ENCODE measurements at places on chromosomes 1 and 21.

GRCh38 chr1:168285971-168286927, 5.6 kb downstream of the TBX19 start:
- no peak for DNase-seq

- DNase-seq: no peak
Observed at GRCh38 chr1:27561124-27561899, 42.6 kb downstream of the AHDC1 start.

GRCh38 chr1:242842094-242842493, 317.6 kb upstream of the PLD5 start:
- DNase-seq: no peak

DNA sequence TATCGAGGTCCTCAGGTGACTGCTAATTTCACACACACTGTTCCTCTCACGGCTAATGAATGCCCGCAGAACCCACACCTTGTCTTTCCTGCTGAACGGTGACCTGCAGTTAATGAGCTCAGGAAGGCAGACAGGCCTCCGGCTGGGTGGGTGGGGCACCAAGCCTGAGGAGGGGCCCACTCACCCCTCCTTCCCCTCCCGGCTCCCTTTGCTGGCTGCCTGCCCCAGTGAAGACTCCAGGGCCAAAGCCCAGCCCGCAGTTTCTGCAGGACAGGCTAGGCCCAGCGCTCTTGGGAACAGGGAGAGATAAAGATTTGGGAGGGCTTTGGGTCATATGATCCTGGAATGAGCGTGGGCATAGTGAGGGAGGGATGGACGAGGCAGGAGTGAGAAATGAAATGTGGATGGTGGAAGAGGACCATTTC, 26.4 kb downstream of the FOXO6 start:
- DNase-seq: peak; percentile 95

GRCh38 chr1:67316918-67317317, 9.2 kb downstream of the IL12RB2 start:
- DNase-seq: no peak

DNA sequence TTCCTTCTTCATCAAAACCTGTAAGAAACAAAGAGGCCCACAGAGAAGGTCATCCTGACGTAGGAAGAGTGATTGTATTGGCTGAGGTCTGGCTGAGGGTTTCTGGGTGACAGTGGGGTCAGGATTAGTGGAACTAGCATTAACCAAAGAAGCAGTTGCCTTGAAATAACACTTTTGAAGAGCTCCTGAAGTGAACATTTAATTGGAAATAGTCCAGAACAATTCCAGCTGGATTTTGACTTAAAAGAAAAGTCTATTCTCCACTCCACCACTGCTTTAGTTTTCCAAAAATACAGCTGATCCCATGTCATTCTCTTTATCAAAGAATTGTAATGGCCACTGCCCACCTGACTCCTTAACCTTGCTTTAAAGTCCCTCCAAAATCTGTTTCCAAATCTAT, 27.7 kb downstream of the CASQ2 start:
- no peak for DNase-seq

- DNase-seq: no peak
Observed at GRCh38 chr1:196466166-196466565, 142.1 kb downstream of the KCNT2 start.

DNA sequence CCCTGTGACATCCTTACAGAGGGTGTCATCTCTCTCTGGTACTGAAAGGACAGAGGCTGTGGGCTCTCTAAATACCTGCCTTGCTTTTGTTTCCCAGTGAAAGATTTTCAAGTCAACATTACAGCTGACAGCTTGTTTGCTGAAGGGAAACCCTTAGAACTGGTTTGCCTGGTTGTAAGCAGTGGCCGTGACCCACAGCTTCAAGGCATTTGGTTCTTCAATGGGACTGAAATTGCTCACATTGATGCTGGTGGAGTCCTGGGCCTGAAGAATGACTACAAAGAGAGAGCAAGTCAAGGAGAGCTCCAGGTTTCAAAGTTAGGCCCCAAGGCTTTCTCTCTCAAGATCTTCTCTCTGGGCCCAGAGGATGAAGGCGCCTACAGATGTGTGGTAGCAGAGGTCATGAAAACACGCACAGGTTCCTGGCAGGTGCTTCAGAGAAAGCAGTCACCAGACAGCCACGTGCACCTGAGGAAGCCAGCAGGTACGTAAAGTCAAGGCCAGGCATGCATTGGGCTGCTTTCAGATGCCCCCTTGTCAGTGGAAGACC, 11.8 kb downstream of the CD101 start:
- DNase-seq: no peak

- DNase-seq: no peak
Observed at GRCh38 chr1:203098914-203099520, 13.2 kb upstream of the MYOG start.

DNA sequence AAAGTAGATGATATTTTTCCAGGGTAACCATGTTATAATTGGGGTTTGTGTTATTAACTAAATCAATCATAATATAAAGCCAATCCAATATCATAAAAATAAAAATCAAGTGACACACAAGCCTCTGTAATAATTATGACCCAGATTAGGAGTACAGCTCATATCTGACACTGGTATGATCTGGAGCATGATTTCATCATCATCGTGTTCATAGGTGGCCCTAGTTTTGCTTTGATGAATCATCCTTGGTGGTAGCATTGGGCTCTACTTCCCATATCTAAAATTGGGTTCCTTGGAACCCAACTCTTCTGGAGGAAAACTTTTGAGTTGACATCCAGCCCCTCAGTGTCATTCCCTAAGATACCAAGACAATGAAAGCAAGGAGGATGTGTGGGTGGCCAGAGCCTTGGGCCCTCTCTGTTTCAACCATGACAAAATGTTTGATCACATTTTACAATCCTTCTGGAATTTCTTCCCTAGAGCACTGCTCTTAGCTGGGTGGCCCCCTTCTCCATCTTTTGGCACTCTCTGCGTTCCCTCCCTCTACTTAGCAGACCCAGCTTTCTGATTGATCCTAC, 37.0 kb upstream of the ENAH start:
- DNase-seq: no peak

DNA sequence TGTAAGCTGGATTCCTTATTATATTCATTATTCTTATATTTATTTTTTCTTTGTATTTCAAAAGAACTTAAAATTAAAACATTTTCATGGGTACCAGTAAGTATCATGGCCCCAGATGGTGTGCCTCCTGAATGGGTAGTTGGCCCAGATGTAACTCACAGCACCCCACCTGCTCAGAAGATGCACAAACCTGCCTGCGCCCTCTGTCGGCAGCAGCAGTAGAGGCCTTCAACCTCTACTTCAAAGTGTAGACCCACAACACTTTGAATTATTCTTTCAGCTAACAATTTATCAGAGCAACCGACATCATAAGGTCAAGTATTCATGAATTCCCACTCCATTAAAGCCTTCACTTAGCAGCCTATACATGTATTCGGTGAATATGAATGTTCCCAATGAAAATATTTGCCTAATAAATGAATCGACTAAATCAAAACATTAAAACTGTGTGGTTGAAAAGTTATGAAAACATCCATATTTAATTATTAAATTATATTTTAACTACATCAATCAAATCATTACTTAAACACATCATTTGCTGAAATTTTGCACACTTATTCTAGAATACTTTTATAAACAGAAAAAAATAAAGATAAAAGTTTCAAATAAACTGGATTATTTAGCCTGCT, 25.4 kb downstream of the PIGM start:
- DNase-seq: peak; percentile 80

- DNase-seq: no peak
Observed at GRCh38 chr1:90989990-90990389, 31.8 kb downstream of the ZNF644 start.

GRCh38 chr1:77134359-77134758, 84.9 kb downstream of the PIGK start:
- no peak for DNase-seq

DNA sequence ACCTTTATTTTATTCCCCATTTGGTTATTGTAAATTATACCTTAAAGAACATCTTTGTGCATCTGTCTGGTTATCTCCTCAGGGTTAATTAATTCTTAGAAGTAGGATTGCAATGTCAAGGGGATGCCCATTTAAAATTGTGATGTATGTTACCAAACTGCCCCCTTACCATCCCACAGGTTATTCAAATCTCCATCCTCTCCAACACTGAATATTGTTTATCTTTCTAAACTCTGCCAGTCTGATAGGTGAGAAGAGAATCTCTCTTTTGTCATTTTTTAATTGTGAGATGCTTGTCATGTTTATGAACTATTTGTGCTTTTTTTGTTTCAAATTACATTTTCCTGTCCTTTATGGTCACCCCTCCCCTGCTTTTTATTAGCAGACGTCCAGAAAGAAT, 55.8 kb downstream of the VWA5B1 start:
- DNase-seq: no peak

GRCh38 chr1:98119796-98120195, 199.0 kb upstream of the DPYD start:
- DNase-seq: peak; percentile 83

GRCh38 chr1:201471772-201472171, 2.8 kb upstream of the PHLDA3 start:
- DNase-seq: no peak

DNA sequence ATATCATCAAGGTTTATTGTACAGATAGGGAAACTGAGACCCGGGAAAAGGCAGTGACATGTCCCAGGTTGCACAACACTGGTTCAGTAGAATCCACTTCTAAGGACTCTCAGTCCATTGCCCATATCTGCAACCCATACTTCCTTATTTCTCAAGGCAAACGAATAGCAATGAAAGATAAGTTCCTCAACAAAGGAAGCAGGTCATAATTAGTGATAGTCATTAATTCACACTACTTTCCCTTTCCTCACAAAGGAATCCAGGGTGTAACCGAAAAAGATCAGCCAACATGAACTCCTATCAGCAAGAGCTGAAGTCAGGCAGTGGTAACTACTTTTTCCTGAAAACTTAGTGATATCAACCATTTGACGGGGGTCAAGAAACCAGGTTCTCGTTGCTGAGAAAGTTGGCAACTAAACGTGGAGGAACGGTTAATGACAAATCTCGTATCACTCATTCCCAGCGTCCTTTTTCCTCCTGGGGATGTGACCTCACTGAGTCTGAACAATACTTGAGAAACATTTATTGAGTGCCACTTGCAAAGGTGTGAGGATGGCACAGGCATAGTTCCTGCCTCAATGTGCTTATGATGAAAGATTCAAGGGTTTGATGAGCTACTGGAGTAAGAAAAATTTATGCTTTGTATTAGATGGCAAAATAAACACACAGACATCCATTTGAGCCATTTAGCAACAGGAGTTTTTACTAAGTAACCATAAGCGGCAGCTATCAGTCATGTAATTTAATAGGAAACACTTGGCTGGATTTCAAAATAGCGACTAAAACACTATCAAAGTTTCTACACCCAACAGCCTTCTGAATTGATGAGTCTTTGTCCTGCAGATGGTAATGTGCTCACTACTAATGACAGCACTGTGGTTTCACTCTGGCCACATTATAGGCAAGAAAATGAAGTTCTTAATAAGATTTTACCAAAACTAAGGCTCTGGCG, 82.3 kb downstream of the PLPP3 start:
- peak; percentile 9 for DNase-seq

DNA sequence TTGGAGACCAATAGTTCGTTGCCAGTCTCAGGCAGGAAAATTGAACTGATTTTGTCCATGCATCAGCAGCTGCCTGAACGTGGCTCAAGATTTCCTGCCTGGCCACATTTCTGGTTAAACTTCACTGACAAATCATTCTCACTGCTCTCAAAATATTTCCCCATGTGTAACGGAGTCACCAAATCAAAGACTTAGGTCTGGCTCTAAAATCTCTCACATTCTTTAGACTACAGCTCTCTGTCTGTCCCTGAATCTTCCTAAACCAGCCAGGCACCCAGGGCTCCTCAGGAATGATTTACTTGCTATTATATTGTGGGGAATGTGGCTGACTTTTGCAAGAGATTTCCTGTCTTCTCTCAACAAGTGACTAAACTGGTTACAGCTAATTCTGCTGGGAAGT, 49.2 kb upstream of the GJA8 start:
- DNase-seq: no peak

DNA sequence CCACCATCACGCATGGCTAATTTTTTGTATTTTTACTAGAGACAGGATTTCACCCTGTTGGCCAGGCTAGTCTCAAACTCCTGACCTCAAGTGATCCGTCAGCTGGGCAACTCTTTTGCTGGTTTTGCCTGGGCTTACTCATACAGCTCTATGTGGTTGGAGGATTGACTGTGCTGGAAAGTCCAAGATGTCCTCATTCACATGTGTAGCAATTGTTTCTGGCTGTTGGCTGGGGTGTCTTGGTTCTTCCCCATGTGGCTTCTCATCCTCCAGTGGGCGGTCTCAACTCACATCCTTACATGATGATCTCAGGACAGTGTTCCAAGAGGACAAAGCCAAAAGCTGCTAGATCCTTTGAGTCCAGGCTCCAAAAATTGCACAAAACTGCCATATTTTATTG, 53.3 kb downstream of the TEX35 start:
- no peak for DNase-seq

- no peak for DNase-seq
Observed at GRCh38 chr1:8011016-8011415, 15.1 kb downstream of the ERRFI1 start.

- DNase-seq: no peak
Observed at GRCh38 chr1:176211396-176212165, 4.5 kb upstream of the COP1 start.

DNA sequence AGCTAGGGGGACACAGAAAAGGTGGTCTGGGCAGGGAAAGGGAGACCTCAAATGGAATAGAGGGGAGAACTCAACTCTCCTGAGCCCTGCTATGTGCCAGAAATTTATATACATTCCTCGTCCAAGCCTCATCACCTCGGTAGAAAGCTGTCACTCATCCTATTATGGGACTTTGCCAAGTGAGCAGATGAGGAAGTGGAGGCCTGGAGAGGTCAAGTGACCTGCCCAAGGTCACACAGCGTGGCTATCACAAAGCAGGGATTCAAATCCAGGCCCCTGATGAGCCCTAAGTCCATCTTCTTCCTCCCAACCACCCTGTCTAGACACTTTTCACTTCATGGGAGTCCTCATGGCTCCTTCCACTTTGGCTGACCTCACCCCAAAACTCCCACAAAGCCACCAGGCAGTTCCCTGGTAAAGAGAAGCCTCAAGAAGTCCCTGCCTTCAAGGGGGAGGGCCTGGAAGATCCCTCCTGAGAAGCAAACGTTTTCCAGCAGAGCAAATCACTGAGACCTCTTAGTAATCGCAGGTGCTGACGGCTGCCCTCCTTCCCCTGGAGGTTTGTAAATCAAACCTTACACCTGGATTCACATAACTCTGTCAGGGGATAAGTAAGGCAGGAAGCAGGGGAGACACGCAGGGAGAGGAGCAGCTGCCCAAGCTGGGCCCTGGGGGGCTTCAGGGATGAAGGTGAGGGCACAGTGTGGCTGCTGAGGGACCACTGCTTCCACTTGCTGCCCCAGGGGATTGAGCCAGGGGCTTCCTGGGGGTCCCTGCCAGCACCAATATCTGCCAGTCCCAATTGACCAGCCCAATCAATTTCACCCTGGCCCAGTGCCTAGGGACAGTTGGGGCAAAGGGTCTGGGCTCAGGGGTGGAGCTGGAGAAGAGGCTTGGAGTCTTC, 351.2 kb downstream of the MATN1 start:
- DNase-seq: no peak

- no peak for DNase-seq
Observed at GRCh38 chr1:160460683-160461287, 60.4 kb downstream of the VANGL2 start.

- no peak for DNase-seq
Observed at GRCh38 chr1:52628614-52629324, 4.2 kb upstream of the SHISAL2A start.

- DNase-seq: no peak
Observed at GRCh38 chr1:41849211-41849759, 69.4 kb downstream of the HIVEP3 start.

GRCh38 chr1:234658138-234658537, 48.2 kb upstream of the IRF2BP2 start:
- DNase-seq: no peak

GRCh38 chr1:240804475-240804874, 192.5 kb upstream of the GREM2 start:
- DNase-seq: no peak

- no peak for DNase-seq
Observed at GRCh38 chr1:6234502-6235295, 1.1 kb downstream of the ICMT start.

Measured in NCI-H1105 (cell line).